Activated CD8-positive, alpha-beta T cell treated with anti-CD3 and anti-CD28 coated beads, Interleukin-2, amount 10 ng/mL, durations not matched to agents 7 days and 5 days (primary cell): ENCODE measurements at places on chromosomes 6 and 20. TPM values are rescaled to one million over a fixed set of nuclear protein-coding genes. Genes with fewer than 3 reads are reported as not detected.
A peak's percentile ranks its signal among the peaks of the same experiment; 100 is the strongest.

The TNNC2 gene
- not detected for total RNA-seq

DNA sequence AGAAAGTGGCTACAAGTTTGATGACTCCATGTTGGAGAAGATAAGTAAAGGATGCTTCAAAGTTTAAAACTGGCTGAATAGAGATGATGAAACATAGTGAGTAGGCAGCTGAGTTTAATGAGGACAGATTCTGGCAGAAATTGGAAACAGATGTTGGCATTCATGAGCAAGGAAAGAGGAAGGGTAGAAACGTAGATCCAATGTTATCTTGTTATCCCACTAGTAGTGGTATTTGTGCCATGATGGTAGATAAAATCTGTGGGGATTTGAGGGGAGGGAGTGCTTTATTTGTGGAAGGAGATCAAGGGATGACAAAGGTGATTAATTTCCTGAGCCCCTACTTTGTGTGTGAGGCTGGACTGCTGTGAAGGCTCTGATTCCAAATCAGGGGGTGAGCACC is 69.5 kb downstream of the MRAP2 start:
- DNase-seq: no peak

- DNase-seq: no peak
Observed at GRCh38 chr6:125899726-125900182, 56.8 kb upstream of the HINT3 start.

The HCK gene
- total RNA-seq: not detected

The GPLD1 gene
- 0.34 TPM for total RNA-seq

DNA sequence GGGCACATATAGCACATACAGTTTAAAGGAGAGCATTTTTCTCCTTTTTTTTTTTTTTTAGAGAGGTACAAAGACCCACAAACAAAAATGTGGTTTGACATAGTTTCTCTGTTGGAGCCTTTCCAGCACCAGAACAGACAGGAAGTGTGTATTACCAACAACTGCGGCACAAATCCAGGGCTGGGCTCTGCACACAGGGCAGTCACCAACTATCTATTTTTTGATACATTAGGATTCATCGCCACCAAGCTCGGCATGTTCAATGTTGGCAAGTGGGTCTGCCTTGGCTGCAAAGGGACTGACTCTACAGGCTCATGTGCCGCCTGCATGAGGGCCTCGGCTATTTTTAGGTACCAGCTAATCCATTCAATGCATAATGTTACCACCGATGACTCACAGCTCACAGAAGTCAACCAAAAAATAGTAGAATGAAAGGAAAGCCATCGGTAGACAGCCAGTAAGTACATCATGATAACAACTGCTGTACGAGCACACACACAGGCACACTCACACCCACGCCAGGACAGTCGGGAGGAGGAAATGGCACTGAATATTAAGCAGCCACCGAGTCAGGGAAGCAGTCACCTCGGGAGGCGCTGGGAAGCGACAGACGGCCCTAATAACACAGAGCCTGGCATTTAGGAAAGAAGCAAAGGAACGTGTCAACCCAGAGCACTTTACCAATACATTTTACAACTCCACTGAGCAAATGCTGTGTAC is 81.6 kb downstream of the GMPR start:
- peak; percentile 79 for DNase-seq

DNA sequence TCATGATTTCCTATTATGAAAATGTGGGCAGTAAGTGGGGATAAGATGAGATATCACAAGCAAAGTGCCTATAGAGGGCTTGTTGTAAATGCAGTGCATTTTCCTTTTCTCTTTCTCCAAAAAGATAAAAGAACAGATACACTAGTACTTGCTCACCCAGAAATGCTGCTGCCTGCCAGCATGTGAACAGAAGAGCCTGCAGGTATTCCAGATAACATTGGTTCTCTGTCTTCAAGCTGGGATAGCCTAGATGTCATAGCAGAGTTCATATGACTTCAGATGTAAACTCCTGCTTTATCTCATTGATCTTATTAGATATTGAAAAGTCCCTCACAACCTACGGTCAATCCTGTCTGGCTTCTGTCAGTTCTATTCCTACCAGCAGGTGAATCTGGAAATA is 123.7 kb downstream of the TMEM200A start:
- DNase-seq: no peak

DNA sequence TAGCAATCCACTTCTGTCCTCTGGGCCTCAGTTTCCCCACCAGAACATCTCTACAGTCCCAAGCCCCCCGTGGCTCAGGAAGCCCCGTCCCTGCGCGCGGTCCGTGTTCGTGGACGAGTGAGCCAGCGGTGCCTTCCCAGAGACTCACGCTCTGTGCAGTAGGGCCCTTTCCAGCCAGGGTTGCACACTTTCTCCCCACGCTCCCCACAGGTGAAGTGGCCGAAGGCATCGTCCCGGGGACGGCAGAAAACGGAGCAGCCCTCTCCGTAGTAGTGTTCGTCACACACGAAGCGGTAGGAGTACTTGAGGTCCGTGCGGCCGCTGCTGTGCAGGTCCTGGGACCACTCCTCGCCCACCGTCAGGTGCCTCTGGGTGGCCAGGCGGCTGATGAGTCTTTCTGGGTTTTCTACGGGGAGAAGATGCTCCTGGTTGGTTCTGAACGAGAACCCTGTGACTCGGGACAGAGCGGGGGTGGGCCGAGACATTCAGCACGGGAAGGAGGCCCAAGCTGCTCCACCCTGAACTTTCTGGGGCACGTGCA is 2.7 kb downstream of the DLL1 start:
- no peak for DNase-seq

GRCh38 chr20:48824830-48825565 is 2.8 kb downstream of the PREX1 start:
- DNase-seq: no peak

The DEFB129 gene
- total RNA-seq: not detected

DNA sequence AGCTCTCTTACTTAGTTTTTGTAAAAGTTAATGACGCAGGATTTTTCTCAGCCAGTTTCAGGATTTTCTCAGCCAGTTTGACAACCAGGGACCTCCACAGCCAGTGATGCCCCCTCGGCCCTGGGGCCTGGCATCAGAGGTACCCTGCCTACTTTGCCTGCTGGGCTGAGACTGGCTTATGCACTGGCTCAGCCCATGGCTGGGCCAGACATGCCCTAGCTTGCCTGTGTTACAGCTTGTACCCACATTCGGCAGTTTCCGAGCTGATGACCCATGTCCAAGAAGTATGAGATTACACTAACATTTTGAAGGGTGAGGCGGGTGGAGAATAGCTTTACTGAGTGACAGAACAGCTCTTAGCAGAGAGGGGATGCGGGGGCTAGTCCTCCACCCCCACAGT is 406.1 kb upstream of the HSF2 start:
- DNase-seq: no peak

GRCh38 chr6:132607544-132608233 is 16.4 kb downstream of the TAAR2 start:
- no peak for DNase-seq

- no peak for DNase-seq
Observed at GRCh38 chr20:31927627-31928159, 24.2 kb downstream of the PDRG1 start.
